ENCODE measurements at places on chromosomes 6 and 20. TPM values are rescaled to one million over a fixed set of nuclear protein-coding genes. Genes with fewer than 3 reads are reported as not detected.
A peak's percentile ranks its signal among the peaks of the same experiment; 100 is the strongest.

- DNase-seq, result no peak
Measured at GRCh38 chr6:97040355-97040860, 115.9 kb downstream of the KLHL32 start.

DNA sequence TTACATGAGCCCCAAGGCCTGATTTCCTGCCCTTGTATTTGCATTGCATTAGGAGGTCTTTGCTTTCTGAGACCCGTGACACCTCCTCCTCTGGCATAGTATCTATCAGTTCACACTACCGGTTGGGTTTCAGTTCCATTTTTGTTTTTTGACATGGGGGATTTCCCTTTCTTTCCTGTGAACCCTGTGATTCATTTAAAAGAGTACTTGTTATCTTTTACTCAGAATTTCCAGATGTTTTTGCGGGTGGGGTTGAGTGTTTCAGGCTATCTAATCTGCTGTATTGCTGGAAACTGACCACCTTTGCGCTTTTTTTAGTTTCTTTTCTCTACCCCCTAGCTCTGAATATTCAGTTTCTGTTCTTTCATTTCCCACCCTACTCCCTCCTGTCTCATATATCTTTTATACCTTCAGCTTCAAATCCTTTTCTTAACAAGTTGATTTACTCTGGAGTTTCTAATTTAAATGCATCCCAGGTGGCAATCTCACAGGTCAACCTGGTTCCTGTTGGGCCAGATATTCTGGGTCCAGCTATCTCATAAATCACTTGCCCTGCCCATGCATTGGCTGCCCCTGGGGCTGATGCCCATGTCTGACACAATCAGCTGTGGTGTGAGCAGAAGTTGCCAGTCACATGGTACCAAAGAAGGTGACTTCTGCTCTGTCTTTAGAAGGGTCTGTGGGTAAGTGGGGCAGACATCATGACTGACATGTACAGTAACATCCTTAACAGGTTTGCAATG is 14.3 kb upstream of the NCOA3 start:
- DNase-seq, result peak; percentile 68

DNA sequence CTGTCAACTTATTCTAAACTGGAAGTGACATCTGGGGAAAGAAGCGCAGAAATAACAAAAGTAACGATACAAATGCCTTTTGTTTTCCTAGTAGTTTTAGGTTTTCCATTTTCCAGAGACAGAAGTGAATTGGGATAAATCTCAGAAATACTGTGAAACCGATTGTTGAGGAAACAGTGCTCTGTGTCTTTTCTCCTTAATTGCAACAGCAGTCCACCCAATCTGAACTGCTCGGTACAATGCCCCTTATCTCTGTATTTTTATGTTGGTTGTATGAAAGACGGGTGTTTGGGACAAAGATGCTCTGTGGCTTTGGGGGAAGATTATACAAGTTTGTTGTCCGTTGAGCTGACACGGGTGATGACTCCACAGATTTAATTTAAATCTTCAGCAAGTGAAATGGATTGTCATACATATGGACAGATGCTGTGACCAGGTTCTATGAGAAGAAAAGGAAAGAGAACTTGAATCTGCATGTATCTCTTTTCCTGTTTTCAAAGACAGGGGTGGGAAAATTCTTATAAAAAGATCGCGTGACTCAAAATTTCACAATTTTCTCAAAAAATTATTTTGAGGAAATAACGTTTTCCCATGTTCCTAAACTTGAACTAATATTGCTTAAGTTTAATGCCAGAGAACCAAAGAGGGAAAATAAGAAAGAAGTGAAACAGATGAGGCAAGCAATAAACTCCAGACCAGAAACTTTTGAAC is 41.2 kb downstream of the SASH1 start:
- DNase-seq, result no peak

DNA sequence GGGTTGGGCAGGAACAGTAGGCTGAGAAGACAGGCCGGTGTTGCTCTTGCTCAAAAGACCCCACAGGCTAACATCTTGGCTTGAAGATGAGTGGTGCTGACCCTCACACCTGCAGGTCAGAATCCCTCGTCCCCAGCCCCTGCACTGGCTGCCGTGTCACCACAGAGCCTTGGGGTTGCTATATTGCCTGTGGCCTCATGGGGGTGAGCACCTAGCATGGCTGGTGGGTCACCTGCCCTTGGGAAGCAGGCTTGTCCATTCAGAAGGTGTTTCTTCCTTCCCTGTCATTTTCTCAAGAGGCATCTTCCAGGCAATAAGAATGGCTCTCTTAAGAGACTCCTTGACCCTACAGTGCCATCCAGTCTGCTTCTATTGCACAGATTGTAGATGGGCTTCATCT is 7.7 kb downstream of the SLC22A16 start:
- DNase-seq, result no peak

GRCh38 chr6:73377225-73377624 is 7.5 kb upstream of the OOEP start:
- DNase-seq, result no peak

DNA sequence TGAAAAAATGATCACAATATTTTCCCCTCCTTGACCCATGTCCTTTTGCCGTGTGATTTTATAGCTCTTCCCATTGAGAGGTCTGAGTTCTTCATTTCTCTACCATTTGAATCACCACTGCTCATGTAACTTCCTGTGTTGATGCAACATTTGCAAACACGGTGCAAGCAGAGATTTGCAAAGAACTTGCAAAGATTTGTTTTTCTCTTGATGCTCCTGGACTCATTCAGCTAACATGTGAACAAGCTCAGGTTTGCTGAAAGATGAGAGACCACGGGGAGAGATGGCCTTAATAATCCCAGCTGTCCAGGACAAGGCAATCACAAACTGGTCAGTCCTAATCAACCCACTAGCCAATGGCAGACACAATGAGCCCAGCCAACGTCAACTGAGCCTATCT is 8.6 kb downstream of the VNN2 start:
- DNase-seq, result no peak

GRCh38 chr6:111664565-111665030 is 58.9 kb upstream of the TRAF3IP2 start:
- DNase-seq, result no peak

GRCh38 chr6:34059914-34060313 is 86.0 kb downstream of the GRM4 start:
- no peak for DNase-seq

GRCh38 chr6:143586557-143586956 is 75.0 kb upstream of the FUCA2 start:
- DNase-seq, result no peak

DNA sequence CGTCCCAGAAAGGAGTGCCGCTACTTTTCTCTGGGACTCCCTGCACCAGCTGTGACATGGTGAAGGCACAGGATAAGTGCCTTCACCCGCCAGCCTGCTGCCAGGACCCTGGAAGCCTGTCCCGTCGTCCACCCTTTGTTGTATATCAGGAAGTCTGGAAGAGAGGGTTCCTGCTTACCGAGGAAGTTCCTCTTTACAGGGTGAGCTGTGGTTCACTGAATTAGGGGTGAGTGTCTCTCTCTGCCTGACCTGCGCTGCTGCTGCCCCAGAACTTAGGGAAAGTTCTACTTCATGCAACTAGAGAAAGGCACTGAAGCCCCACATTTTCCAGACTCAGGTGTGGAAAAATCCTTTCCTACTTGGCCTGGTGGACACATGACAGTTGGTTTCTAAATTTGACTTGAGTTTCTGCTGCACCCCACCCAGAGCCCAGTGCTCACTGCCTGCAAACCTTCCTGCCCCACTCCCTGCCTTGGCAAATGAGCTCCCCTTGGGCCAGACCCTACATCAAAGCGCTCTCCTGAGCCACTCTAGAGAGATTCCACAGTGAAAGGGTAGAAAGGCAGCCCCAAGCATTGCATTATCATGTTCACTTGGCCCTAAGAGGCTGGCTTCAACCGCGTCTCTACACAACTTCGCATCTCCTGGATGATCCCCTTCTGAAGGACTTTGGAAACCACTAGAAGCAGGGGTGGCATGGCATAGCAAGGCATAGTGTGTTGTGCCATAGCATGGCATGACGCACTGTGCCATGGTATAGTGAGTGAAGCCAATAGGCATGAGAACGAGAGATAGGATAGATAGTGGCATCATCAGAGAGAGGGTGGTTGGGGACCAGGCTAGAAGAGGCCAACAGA is 215.8 kb upstream of the CDYL start:
- DNase-seq, result no peak

DNA sequence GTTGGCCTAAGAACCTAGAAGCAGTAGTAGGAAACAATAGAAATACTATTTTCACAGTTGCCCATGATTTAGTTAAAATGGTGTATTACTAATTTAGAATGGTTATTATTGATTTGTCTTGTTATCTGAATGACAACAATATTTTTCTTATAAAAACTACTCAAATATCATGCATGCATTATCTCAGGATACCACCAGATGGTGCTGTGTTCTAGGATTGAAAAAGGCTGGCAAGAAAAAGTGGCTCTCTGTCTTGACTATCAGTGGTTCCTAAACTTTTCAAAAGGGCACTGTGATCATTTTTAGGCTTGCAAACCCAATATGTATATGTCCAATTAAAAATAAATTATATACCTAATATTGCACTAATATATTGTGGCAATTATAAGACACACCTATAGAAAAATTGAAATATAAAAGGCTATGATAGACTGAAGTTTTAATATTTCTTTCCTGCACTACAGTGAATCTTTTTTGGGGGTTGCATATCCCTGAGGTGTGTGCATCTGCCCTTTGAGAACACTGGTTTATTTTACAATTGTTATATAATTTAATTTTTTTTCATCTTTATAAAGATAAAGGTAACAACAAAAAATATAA is 131.7 kb upstream of the MLIP start:
- DNase-seq, result peak; percentile 20

GRCh38 chr20:1265916-1266166 is 253 bp upstream of the SNPH start:
- no peak for DNase-seq

GRCh38 chr6:102520966-102521365 is 1127.5 kb downstream of the GRIK2 start:
- no peak for DNase-seq

DNA sequence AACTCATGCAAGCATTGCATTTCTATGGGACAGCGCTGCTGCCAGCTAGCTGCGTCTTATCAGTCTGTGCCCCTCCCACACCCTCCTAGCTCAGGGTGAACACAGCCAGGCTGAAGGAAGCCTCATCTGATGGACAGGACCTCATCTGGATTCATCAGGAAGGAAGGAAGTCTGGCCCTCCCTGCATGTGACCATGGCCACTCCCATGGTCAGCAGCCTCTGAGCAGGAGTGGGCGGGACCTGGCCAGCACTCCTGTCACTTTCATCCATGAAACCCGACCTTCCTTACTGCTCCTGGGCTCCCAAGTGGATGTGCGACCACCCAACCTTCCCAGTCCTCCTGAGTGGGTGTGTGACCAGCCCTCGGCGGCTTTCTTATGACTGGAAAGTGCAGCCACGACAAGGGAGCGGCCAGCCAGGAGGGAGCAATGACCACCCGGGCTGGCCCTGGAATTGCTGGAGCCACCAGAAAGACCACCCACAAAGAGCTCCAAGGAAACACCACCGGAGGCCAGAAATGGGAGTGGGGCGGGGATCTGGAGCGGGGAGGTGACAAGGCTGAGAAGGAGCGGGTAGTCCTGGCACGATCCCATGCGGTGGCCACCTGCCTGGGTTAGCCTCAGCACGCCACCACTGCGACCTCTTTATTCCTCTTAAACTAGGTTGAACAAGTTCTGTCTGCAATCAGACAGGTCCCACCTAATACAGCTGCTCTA is 241.2 kb downstream of the TTLL2 start:
- DNase-seq, result no peak

DNA sequence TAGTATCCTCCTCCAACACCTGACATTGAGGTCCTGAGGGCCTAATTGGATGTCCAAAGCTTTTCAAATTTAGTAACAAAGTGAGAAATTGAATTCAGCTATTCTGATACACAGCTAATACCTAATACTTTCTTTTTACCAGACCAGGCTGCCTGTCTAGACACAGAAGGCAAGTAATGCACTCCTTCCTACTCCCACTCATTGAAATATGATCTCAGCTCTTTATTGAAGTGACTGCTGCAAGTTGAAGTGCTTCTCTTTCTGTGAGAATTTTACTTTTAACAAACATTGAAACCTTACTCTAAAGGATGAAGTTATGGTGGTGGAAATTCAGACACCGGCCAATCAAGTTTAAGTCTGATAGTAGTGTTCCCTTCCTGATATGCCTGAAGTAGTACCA is 90.8 kb upstream of the OGFRL1 start:
- no peak for DNase-seq

GRCh38 chr20:57936636-57937385 is 227.0 kb upstream of the PMEPA1 start:
- no peak for DNase-seq

- DNase-seq, result peak; percentile 44
Measured at GRCh38 chr6:110039981-110040383, 61.9 kb downstream of the GPR6 start.

GRCh38 chr20:58714923-58715351 is 22.3 kb downstream of the NPEPL1 start:
- DNase-seq, result no peak

- DNase-seq, result no peak
Measured at GRCh38 chr20:23082846-23083552, 3.1 kb downstream of the CD93 start.

- no peak for DNase-seq
Measured at GRCh38 chr20:10626896-10627295, 46.9 kb downstream of the JAG1 start.

DNA sequence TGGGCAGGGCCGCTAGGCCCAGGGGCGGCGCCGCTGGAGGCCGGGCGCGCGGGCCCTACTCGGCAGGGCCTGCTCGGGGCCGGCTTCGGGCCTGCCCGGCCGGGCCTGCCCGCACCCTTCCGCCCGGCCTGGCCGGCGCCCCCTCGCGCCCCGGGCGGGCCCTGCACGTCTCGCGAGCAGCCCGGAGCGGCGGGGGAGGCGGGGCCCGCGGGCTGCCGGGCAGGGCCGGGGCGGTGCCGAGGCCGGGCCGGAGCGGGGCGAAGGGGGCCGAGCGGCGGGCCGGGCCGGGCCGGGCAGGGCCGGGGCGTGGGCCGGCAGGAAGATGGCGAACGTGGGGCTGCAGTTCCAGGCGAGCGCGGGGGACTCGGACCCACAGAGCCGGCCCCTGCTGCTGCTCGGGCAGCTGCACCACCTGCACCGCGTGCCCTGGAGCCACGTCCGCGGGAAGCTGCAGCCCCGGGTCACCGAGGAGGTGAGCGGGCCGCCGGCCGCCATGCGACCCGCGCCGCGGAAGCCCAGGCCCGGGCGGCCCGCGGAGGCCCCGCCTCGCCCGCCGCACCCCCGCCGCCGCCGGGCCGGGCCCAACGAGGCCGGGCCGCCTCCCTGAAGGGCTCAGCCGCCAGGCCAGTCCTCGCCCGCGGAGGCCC is at the start of gene NPEPL1:
NPEPL1 (plus strand) TSS at position 222 of the 647 bp plus-strand sequence; CDS start at position 323, 101 bp downstream.
- peak; percentile 75 for DNase-seq

- DNase-seq, result no peak
Measured at GRCh38 chr6:24898676-24899075, 37.1 kb downstream of the RIPOR2 start.

Gene TMX4
- polyA plus RNA-seq, result 72.5 TPM

Gene SPATA25
- polyA plus RNA-seq, result 0.38 TPM

Gene PLA2G7
- not detected for polyA plus RNA-seq

Gene RAD21L1
- not detected for polyA plus RNA-seq

Gene SH3BGRL2
- 0.07 TPM for polyA plus RNA-seq

Gene POM121L2
- polyA plus RNA-seq, result not detected

Gene TRIM38
- 10.0 TPM for polyA plus RNA-seq

Gene AMD1
- 63.8 TPM for polyA plus RNA-seq

Gene ADRM1
- polyA plus RNA-seq, result 102 TPM

Gene EBF4
- polyA plus RNA-seq, result 0.65 TPM

Gene FILIP1
- polyA plus RNA-seq, result not detected

Gene HLA-DQA1
- polyA plus RNA-seq, result 4.7 TPM
